ENCODE measurements at places on chromosomes 13 and 19.

DNA sequence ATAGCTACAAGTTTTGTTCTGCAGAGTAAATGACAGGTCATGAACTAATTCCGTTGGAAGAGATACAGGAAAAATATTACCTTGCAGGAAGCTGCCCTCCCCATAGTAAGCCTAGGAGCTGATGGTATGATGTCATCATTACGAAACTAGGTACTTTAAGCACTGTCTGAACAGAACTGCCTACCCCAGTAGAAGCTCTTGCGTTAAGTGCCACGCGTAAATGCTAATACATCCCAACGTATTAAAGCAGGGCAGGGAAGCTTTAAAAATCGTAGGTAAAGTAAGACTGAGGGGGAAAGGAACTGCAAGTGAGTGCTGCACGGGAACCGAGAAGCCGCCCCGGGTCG, 572 bp downstream of the UGGT2 start:
- peak; percentile 67 for DNase-seq

- DNase-seq, result no peak
Measured at GRCh38 chr19:53079313-53079924, 23.8 kb downstream of the ZNF160 start.

DNA sequence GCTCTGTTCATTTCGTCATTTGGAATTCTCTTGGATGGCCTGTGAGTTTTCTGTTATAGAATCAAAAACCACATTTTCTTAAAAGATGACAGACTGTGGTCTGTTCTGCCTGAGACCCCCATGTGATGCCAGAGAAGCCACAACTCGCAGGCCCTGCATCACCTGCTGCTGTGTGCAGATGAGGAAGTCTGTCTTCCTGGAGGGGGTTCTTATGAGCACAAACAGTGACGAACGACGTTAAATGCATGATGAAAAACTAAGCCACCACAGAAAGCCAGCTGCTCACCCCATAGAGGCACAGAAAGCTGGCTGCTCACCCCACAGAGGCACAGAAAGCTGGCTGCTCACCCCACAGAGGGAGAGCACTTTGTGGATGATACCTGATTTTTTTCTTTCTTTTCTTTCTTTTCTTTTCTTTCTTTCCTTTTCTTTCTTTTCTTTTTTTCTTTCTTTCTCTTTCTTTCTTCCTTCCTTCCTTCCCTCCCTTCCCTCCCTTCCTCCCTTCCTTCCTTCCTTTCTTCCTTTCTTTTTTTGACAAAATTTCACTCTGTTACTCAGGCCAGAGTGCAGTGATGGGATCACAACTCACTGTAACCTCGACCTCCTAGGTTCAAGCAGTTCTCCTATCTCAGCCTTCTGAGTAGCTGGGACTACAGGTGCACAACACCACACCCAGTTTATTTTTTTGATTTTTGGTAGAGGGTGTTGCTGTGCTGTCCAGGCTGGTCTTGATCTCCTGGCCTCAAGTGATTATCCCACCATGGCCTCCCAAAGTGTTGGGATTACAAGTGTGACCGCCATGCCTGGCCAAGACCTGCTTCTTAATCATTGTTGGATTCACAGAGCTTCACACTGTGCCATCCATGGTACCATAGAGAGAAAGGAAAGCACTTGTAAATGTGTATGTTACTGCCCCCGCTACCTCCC, 1191.4 kb downstream of the UQCRFS1 start:
- DNase-seq, result no peak

DNA sequence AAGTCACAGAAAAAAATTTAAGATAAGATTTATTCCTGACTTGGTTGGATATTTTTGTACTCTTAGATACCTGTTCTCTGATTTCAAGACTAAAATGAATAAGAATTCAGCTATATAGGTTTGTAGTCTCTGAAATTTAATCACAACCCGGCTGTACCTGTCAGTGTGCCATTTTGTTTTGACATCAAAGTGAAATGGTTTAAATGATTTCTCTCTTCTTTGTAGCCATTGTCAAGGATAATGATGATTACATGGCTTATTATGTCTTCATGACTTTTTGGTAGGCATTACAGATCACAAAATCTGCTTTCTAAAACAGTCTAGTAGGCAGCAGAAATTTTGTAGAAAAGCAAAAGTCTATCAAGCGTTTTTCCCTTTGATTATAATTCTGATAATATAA, 72.5 kb downstream of the PCDH17 start:
- DNase-seq, result no peak

GRCh38 chr19:55068950-55069864, 6.3 kb upstream of the RDH13 start:
- peak; percentile 43 for DNase-seq

- no peak for DNase-seq
Measured at GRCh38 chr13:20964904-20965303, 62.4 kb upstream of the XPO4 start.

GRCh38 chr13:23322353-23323336, 110.9 kb downstream of the SACS start:
- DNase-seq, result no peak

DNA sequence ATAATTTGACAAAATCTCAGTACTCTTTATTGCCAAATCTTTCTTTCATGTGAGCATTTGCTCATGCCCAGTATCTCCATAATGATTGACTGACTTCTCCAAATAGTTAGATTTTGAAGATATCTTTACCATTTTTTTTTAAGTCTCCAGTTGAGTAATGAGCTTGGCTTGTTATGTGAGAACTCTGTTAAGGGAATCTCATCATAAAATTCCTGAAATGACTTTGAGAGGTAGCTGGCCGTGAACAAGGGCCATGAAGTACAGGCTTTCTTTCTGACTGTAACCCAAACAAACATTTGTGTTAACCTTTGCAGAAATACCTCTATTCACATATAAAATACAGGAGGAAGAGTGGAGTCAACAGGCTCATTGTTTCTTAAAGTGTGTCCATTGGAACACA, 449.7 kb downstream of the IRS2 start:
- DNase-seq, result peak; percentile 89

DNA sequence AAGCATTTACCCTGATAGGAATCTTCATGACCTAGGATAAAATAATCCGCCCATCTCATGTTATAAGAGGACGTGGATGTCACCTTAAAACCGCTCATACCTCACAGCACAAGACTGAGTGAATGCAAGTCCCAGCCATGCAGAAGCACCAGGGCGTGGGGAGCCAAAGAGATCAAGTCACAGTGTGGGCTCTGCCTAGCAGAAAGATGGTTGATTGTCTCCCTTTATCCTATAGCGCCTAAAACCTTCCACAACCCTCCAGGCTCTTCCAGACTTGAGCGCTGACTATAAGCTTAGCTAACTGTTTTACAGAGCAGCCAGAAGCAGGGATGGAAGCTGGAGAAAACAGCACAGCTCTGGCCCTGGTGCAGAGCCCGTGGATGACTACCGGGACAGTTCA, 6.8 kb upstream of the ANKRD10 start:
- DNase-seq, result no peak

DNA sequence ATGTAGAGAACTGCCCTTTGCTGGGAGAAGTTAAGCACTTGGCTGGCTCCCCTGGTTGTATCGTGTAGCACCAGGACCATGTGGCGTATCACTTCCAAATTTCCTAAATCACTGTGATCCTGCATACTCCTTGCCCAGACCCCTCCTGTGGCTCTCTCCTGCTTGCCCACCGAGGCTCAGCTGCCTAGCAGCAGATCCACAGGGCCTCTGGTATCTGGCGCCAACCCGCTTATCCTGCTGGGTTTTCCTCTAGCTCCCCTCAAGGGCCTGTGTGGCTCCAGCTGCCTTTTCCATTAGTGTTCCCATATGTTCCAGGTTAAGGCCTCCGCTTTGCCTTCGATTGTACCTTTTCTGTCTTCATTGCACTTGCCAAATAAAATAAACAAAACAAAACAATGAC, 16.5 kb downstream of the LRCH1 start:
- no peak for DNase-seq

DNA sequence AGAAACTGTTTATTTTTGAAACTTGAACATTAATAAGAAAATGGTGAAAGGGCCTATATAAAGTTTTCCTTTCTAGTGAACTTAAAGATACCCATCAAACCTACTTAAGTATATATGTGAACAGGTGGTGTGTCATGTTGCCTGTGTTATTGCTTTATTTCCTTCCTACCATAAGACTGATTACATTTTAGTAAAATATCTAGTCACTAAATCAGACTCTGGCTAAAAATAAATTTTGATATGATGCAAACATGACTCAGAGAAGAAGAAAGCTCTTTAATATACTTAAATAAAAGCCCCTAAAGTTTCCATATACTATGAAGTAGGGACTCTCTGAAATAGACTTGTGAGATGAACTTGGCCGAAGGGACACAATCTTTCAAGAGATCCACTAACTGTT, 35.1 kb upstream of the FBXL3 start:
- DNase-seq, result no peak

DNA sequence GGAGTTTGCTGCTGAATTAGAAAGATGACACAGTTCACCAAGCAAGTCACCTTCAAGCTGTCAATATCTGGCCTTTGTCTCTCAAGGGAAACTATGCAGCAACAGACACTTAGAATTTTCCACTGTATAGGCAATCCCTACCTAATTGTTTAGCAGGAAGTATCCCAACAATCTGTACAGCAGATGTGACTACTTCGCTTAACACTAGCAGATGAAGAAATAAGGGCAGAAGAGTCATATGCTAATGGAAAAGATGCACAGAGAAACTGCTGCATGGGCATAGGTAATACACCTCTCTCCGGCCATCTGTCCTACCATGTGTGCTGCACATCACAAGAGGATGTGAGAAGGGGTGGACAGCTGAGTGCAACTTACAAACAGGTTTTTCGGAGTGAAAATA, 851.2 kb downstream of the PCDH9 start:
- DNase-seq, result no peak

- DNase-seq, result no peak
Measured at GRCh38 chr13:20664351-20664750, 39.1 kb upstream of the IL17D start.

DNA sequence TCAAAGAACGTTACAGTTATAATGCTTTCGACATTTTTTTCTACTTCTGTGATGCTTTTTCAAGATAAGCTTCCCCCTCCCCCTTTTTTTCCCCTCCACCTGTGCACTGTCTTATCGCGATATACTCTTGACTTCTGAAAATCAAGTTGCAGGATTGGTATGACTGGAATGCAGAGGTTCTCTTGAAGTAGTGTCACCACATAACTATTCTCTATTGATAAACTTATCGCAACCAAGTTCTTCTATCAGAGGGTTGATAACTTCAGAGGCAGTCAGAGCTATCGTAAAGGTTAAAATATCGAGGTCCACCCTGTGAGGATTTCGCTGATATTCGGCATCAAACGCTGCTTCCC, 820 bp downstream of the EID2 start:
- DNase-seq, result peak; percentile 59

DNA sequence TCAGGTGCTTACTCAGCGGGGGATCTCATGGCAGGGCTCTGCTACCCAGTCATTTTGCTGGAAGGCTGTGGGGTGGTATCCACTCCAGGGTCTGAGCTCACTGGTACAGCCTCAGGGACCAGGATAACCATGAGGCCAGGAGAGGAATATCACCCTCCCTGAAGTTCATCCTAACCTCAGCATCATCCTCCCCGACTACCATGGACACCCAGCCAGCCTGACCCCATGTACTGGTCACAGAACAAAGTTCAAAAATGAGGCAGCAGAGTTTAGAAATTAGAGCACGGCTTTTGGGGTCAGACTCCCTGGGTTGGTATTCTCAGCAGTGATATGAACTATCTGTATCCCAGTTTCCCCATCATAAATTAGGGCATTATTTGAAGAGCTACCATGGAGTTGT, 35.5 kb upstream of the RXFP2 start:
- DNase-seq, result no peak

- DNase-seq, result no peak
Measured at GRCh38 chr19:3324405-3324856, 42.0 kb upstream of the NFIC start.

DNA sequence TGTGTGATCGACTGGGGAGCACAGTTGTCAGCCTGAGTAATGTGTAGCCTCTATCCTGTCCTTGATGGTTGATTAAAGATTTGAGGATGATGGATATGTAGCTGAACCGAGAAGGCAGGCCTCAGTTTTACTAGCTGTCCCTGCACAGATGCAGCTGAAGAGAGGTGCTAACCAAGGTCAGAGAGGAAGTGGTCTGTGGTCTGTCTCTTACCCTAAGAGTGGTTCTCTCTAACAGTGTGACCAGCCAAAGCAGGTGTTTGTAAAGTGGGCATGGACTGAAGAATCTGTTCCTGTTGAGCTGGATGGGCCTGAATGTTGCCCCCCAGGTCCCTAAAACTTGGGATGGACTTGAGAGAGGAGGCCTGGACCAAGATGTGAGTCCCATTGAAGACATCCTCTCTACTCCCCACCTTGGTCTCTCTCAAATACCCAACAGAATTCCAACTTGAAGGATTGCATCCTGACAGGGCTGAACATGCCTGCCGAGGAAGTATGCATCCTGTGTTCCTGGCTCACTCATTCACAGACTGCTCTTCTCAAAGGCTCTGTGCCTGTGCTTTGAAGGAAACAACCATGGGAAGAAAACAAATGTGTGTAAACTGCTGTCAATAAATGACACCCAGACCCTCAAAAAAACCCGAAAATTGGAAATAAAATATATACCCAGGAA, 223.8 kb downstream of the MAB21L1 start:
- DNase-seq, result no peak

DNA sequence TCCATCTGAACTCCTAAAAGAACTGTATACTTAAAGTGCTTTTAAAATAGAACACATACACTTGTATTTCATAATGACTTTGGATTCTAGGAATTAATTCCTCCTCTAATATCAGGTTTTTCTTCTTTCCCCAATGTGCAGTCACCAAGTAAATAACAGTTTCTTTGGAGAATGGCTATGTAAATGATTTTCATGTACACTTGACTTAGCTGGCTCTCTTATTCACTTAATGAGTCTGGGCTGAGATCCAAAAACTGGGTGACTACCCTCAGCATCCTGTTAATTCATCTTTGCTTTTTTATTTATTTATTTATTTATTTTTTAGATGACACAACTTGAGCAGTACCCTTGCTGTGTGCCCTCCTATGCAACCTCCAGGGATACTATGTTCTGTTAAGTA, 1003.7 kb downstream of the SLITRK1 start:
- peak; percentile 66 for DNase-seq

DNA sequence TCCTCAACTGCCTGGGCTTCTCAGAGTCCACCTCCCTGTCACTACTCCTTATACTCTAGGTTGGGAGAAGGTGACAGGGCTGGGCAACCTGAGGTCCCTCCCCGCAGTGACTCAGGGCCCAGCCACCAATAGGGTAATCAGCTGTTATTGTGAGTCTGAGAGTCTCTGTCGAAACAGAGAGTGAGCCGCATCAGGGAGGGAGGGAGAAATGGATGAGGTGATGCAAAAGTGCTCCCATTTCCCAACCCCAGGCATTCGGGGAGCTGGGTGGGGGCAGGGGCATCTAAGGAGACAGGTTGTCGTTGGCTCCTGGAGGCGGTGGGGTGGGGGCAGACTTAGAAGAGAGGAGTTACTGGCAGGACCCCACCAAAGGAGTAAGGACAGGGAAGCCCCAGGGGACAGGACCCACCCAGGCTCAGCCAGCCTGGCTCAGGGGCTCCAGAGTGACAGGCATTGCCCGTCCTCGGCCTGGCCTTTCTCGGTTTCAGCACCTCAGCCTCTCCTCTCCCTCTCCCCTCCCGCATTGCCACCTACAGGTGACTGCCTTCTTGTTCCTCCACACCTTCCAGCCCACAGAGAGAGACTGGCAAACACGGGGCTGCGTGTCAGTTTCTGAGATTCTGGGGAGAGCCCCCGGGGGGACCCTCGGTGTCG, at the start of gene DMKN:
DMKN (minus strand) TSS at position 22 of the 654 bp plus-strand sequence. CDS start 174 bp downstream, outside the sequence.
- DNase-seq, result no peak

GRCh38 chr13:84038001-84038400, 155.7 kb upstream of the SLITRK1 start:
- DNase-seq, result no peak

GRCh38 chr13:26847281-26847680, 86.7 kb upstream of the GPR12 start:
- DNase-seq, result no peak

GRCh38 chr19:28606269-28607032, 606.5 kb downstream of the UQCRFS1 start:
- DNase-seq, result no peak
